Stimulated activated CD8-positive, alpha-beta memory T cell treated with anti-CD3 and anti-CD28 coated beads, Interleukin-7, amount 100 ng/mL, for 1 hour (primary cell): ENCODE measurements at places on chromosomes 7 and 10.

DNA sequence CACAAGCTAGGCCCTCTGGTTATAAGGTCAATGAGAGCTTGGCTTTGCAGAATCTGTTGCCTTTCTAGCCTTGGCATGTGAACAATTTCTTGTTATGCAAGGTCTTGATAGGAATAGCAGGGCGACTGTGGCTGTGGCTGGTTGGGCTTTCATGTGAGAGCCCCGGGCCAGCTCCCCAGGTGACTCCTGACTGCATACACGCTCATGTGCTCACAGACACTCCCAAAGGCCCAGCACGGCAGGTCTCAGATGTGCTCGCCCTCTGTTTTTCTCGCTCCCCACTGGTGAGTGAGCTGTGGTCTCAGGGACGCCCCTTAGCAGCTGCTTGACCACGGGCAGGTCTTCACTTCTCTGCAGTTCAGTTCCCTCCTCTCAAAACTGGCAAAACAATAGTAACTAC is 37.1 kb upstream of the ZNF32 start:
- DNase-seq: no peak

GRCh38 chr7:101126651-101127459 is at the start of gene SERPINE1:
Gene SERPINE1 (plus strand): TSS chr7:101127104. CDS start chr7:101128394, 1,290 bp downstream.
- DNase-seq: peak; percentile 12

DNA sequence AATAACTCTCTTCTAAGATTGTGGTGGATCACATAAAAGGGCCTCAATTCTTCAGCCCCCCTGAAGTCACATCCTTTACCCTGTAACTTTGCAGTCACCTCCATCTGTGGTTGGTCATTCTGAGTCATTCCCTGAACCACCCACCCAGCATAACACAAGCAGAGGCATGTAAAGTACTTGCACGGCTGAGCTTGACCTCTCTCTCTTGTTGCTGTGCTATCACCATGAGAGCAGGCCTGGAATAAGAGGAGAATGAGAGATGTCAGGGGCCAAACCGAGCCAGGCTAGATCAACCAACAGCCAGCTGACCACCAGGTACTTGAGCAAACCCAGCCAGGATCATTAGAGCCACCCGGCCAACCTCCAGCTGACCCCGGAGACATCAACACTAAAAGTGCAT is 13.5 kb upstream of the STK17A start:
- no peak for DNase-seq

- no peak for DNase-seq
These were observed 4.5 kb upstream of the ZNF438 start for GRCh38 chr10:31036209-31036608.

GRCh38 chr10:7872041-7872442 is 53.7 kb downstream of the TAF3 start:
- DNase-seq: no peak

GRCh38 chr7:8418629-8419245 is 14.7 kb upstream of the NXPH1 start:
- DNase-seq: peak; percentile 10

DNA sequence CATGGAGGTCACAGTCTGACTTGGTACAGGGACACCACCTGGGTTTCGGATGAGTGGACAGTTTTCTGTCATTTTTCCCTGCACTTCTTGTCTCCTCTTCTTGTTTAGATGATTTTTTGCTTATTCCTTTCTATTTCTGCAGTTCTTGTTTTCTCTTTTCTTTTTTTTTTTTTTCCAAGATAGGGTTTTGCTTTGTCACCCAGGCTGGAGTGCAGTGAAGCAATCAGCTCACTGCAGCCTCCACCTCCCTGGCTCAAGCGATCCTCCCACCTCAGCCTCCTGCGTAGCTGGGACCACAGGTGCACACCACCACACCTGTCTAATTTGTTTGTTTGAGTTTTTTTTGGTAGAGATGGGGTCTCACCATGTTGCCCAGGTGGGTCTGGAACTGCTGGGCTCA is 49.7 kb upstream of the RASGEF1A start:
- DNase-seq: no peak

- no peak for DNase-seq
These were observed 96.2 kb downstream of the CDH23 start for GRCh38 chr10:71492872-71493271.

DNA sequence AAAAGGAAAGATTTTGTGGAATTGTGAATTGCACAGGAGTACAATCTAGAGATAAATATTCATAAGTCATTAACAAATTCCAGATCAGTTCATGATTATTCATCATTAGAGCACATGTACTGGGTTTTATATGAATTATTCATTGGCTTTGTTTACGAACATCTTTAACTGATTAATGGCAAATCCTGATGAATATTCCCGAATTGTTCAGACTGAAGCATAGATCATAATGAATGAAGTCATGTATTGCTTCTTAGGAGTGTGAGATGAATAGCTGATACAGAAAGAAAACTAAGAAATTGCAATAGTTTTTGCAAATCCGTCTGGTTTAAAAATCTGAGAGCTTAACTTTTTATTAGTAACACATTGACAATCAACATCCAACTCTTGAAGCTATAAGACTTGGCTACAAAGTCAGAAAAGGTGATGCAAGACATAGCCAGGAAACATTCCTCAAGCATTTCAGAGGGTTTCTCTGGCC is 183.6 kb upstream of the DGKB start:
- no peak for DNase-seq

DNA sequence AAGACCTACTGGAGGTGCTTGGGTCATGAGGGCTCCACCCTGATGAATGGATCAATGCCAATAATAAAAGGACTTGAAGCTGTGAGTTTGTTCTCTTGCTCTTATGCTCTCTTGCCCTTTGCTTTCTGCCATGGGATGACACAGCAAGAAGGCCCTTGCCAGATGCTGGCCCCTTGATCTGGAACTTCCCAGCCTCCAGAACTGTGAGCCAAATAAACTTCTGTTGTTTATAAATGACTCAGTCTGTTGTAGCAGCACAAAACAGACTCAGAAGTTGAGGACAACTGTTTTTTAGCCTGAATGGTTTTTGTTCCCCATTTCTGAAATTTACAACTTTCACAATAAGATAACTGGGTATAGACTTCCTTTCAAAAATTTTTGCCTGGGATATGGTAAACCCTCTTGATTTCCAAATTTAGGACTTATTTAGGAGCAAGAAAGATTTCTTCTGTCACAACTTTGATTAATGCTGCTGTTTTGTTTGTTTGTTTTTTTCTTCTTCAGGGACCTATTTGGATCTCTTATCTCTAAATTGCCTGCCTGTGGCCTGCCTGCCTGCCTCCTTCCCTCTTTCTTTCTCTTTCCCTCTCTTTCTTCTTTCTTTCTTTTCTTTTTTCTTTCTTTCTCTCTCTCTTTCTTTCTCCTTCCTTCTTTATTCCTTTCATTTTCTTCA is 12.1 kb downstream of the ENTPD1 start:
- no peak for DNase-seq

DNA sequence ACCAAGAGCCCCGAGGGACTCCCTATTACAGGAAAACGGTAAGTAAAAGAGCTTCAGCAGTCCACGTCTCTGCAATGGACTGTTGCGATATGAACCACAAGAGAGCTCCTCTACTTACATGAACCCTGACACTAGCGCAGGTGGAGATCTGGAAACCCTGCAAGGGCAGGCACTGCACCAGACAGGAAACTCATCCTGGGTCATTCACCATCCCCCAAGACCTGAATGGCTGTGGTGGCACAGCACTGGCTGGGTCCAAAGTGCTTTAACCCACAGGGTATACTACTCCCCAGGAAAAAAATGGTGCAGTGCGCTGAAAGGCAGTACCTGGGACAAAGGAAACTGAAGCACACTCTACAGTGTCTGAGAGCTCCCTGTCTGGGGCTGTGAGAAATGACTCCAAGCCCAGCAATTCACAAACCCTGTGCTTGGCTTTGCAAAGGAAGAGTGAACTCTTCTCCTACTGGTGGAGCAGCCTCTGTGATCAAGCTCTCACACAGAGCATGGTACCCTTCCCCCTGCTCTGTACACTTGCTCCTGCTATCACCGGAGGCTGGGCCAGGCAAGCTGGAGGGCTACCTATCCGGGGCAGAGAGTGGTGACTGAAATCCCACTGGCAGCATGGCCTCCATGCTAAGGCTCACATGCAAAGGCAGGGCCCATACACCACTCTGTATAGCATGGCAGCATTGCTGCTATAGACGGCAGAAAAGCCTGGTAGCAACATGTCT is 44.9 kb downstream of the HIBADH start:
- DNase-seq: no peak

GRCh38 chr7:139620676-139621344 is 97.3 kb downstream of the CLEC2L start:
- no peak for DNase-seq

GRCh38 chr7:37728747-37729146 is 45.2 kb downstream of the GPR141 start:
- no peak for DNase-seq

- DNase-seq: no peak
These were observed 88.3 kb downstream of the BAMBI start for GRCh38 chr10:28765641-28766040.

DNA sequence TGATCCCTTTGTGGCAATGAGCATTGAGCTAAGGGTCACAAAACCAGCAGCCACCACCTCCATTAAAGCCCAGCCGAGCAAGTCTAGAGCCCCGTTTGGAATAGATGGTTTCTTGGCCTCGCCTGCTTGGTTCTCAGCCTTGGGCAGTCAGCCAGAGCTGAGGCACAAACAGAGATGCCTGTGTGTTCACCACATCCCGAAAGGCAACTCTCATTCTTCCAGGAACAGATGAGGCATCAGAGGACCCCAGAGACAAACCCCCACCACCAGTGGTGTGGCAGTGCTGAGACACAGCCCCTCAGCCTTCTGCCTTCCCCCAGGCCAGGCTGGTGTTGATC is 203.3 kb upstream of the ZMIZ1 start:
- no peak for DNase-seq

GRCh38 chr7:55514546-55515265 is 57.6 kb downstream of the VOPP1 start:
- DNase-seq: no peak

GRCh38 chr7:32535162-32535702 is 39.9 kb downstream of the AVL9 start:
- no peak for DNase-seq

DNA sequence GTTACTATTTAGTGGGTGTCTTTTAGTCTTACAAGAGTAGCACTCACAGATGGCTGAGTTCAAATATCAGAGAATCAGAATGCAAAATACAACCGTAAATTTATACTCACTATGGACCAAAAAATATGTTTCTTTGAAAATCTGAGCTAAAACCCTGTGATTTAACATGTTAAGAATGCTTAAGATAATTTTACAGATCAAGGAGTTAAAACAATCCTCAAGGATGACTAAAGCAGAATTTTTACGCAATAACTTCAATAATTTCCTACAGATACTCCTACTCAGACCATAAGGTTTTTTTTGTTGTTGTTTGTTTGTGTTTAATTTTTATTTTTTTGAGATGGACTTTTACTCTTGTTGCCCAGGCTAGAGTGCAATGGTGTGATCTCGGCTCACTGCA is 47.9 kb upstream of the CCDC6 start:
- no peak for DNase-seq

DNA sequence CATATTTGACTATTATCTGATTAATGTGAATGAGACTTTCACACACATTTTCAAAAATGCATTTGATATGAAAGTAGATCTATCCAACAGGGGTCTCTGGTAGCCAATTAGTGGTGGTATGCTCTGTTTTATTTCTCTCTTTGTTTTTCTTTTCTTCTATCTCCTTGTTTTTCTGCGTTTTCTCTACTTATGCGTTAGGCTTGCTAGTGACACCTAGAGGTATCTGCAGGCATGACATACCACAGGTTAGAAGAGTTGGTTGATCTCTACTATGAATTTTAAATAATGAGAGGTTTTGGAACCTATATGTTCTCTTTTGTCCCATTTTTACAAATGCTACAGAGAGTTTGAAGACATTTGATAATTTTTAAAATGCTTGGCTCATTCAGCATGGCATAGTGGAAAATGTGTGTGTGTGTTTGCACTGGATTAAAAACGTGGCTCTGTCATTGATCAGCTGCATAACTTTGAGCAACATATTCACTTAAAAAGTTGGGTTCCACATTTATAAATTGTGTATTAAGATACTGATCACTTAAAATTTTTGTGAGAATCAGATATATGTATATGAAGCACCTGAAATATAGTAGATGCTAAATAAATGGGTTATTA is 28.1 kb upstream of the PLXDC2 start:
- no peak for DNase-seq

DNA sequence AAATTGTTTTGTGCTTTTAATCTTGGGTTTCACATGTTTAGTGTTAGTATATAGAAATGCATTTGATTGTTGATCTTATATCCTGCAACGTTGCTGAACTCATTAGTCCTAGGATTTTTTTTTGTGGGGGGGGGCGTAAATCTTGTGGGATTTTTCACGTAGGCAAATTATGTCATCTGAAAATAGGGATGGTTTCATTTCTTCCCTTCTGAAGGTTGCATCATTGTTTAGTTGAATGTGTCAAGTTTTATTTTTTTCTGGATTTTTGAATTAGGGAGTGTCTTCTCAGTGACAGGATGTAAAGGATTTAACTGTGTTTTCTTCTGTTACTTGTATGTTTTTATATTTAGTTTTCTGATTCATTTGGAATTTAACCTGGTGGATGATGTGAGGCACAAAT is 26.7 kb downstream of the MKLN1 start:
- no peak for DNase-seq

DNA sequence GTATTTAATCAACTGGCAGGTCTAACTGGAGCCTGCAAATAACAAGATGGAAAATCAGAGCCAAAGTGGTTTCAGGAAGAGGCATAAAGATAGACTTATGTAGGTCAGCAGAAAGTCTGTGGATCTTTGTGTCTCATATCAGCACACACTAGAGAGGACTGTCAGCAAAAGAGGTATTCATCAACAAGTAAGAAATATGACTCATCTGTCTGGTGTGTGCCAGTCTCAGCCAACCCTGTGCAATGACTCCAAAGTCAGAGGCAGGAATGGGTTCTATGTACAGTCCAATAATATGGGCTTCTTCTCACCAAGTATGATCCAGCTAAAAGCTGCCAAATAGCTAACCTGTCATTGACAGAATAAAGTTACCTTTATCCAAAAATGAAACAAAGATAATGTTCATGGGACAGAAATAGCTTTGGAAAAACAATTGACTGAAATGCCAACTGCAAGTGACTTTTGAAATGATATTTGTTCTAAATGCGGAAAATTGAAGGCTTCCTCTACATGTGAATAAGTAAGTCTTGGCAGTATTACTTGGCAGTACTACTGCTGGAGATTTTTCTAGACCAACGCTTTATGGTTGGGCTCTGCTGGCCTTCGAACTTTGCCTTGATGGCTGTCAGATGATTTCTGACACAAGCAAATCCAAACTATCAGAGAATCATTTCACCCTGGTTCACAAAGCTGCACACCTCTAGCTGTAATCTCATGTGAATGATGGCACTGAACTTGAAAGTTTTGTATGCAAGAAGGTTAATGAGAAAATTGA is 272.3 kb upstream of the SEMA3C start:
- DNase-seq: no peak
